Hippocampal formation (tissue), 2 donors: ENCODE measurements at places on chromosomes 13 and 19.

- DNase-seq, result no peak
These were observed 23.7 kb downstream of the NOSIP start for GRCh38 chr19:49556412-49557398.

GRCh38 chr13:42327725-42328124 is 55.8 kb downstream of the AKAP11 start:
- DNase-seq, result no peak

DNA sequence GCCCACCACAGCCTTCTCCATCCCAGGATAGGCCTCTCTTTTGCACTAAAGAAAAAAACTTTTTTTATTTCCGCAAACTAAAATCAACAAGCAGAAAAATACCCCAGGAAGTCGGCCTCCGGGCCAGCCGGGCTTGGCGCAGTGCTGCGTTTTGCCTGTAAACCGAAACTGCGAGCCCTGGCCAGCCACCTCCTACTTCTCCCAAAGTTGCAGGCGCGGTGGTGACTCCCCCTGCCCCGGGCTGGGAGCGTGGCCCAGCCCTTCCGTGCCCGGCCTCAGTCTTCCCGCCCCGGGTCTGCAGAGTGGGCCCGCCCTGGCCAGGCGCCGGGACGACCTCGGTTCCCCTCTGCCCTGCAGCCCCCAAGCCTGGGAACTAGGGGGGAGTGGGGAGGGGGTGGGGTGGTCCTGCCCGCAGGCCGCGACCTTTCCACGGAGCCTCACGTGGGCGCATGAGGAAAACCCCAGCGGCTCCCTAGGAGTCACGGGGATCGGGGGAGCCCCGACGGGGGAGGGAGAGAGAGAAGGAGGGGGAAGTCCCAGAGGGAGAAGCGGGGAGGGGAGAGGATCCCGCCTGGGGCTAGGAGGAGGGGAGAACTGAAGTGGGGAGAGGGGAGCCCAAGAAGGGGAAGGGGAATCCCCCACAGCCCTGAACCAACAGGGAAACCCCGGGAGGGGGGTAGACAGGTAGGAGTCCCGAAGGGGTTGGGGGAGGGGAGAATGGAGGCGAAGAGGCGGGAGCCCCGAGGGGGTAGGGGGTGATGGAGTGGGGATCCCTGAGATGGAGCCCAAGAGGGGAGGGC is 3.0 kb downstream of the GADD45B start:
- DNase-seq, result no peak

- DNase-seq, result no peak
These were observed 3.9 kb downstream of the PPP5C start for GRCh38 chr19:46350758-46351159.

DNA sequence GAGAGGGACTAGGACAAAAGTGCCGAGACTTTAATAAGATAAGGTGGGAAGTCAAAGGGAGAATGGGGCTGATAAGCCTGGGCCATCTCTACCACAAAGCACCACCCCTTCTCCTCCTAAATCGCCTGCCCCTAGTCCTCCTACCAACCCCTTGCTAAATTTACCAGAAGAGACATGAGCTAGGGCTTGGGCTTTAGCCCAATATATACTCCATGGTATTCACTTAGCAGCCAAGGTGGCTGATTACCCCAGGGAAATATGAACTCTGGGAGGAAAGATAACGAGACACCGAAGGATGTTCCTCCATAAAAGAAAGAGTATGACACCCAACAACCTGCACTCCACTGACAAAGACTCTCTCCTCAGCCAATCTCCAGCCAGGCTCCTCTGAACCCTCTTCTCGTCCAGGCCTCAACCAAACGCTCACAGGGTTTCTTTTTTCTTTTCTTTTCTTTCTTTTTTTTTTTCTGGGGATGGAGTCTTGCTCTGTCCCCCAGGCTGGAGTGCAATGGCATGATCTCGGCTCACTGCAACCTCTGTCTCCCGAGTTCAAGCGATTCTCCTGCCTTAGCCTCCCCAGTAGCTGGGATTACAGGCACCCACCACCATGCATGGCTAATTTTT is 610.2 kb downstream of the UQCRFS1 start:
- no peak for DNase-seq

GRCh38 chr13:33053397-33054066 is 37.3 kb downstream of the KL start:
- no peak for DNase-seq

- DNase-seq, result no peak
These were observed 48.8 kb downstream of the SLC7A1 start for GRCh38 chr13:29546662-29547061.

GRCh38 chr13:83878691-83879430 is 3.4 kb downstream of the SLITRK1 start:
- DNase-seq, result peak; percentile 39

DNA sequence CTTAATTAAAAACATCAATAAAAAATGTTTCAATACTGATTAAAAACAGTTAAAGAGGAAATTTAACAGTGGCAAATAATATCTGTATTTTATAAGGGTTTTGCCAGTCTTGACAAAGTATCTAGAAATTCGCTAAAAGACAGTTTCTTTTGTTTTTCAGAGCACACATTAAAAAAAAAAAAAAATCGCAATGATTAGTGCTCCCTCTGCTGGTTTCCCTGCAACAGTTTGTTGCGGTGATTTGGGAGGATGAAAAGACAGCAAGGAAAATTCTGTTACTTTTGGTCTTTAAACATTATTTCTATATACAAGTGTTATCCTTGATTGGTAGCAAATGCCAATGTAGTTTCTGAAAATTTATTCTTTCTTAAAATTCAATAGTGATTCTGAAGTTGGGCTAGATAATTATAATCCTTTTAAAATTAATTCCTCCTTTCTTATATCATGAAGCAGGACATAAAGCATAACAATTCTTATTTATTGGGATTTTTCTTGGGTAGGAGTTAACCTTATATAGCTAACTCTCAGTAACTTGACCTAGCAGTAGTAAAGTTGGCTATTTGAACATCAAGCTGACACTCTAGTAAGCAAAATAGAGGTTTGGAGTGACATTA is 23.1 kb upstream of the SPRY2 start:
- DNase-seq, result no peak

GRCh38 chr13:23790577-23791170 is 98.5 kb downstream of the MIPEP start:
- DNase-seq, result no peak

- no peak for DNase-seq
These were observed 19.5 kb downstream of the ZNF557 start for GRCh38 chr19:7088999-7089398.

GRCh38 chr13:25397763-25398162 is 26.0 kb downstream of the ATP8A2 start:
- no peak for DNase-seq

- no peak for DNase-seq
These were observed 66.4 kb upstream of the KL start for GRCh38 chr13:32949820-32950219.

DNA sequence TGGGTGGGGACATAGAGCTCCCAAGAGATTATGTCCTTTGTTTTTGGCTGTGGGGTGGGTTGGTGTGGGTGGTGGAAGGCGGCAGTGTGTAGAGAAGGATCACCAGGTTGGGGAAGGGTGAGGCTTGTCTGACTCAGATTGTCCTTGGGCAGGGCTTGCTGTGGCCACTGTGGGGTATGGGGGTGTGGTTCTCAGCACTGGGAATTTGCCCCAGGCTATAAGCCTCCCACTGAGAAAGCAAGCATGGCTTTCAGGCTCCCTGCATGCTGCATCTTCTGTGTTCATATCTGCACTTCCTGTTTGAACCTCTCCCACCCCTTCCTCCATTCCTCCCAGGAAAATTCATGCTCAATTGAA is 34.9 kb downstream of the DNAJC15 start:
- DNase-seq, result no peak

GRCh38 chr19:10927730-10928562 is 493 bp downstream of the YIPF2 start:
- DNase-seq, result no peak

- DNase-seq, result no peak
These were observed 26.2 kb downstream of the TMTC4 start for GRCh38 chr13:100648354-100648753.

- DNase-seq, result no peak
These were observed 39.1 kb downstream of the GPR180 start for GRCh38 chr13:94640721-94641120.

- no peak for DNase-seq
These were observed 10.3 kb upstream of the DACH1 start for GRCh38 chr13:71877256-71877653.

- DNase-seq, result no peak
These were observed 317.8 kb upstream of the SPRY2 start for GRCh38 chr13:80658705-80659104.

- no peak for DNase-seq
These were observed 15.4 kb downstream of the CERS4 start for GRCh38 chr19:8224394-8225145.

DNA sequence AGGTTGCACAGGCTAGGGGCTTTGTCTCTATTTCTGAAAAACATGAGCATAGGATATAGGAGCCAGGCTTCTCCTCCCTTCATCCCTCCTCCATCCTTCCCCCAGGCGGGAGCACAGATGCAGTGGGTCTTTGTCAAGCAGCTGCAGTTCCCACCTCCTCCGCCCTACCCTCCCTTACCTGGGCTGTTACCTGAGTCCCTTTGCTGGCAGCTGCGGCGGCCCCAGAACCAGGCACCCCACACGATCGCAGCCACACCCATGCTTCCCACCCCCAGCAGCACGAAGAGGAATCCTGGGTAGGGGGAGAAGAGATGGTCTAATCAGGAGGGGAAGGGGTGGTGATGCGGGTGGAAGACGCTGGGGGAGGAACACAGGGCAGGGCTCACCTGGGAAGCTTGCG is 7.8 kb downstream of the TMIGD2 start:
- DNase-seq, result no peak

- DNase-seq, result no peak
These were observed 91.8 kb downstream of the UBL3 start for GRCh38 chr13:29758531-29759114.

GRCh38 chr19:42198676-42199439 is 18.6 kb downstream of the DEDD2 start:
- DNase-seq, result no peak

DNA sequence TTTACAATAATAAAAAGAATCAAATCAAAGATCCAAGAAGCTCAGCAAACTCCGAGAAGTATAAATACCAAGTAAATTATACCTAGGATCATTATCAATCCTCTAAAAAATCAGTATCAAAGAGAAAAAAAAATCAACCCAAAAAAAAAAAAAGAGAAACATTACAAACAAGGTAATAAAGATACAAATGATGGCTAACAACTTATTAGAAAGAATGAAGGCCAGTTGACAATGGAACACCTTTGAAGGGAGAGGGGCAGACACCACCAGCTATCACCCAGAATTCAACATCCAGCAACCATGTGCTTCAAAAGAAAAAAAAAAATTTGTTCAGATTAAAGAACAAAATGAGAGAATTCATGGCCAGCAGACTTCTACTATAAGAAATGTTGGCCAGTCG is 77.2 kb downstream of the ABCC4 start:
- no peak for DNase-seq

DNA sequence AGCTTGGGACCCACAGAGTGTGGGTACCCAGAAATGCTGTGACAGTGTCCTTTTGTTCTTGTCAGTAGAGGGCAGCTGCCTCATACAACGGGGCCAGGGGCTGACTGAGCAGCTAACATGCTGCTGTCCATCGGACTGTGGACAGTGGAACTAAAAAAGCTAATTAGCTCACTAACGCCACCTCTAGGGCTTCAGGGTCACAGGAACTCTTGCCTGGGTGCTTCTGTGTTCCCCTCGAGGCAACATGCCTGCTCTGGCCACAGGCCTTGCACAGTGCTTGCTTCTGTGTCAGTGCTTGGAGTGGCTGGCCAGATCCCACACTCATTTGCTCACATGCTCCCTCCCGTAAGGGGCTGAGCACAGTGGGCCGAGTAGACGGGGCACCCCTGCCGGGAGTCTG is 377.0 kb downstream of the OLFM4 start:
- no peak for DNase-seq

DNA sequence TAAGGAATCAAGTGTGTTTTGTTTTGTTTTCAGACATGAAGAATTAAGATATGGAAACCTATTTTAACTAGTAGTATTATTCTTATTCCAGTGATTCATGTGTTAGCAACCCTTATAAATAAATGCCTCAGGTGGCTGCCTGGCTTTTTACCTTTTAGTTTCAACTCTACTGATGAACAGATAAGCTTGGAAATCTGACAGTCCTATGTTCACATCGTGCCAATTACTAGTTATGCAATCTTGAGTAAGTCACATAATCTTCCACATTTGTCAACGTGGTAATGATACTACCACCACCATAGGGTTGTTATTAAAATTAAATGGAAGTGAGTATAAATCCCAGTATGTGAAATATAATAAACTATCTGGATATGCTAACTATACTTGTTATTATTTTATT is 64.3 kb downstream of the TBC1D4 start:
- DNase-seq, result no peak

DNA sequence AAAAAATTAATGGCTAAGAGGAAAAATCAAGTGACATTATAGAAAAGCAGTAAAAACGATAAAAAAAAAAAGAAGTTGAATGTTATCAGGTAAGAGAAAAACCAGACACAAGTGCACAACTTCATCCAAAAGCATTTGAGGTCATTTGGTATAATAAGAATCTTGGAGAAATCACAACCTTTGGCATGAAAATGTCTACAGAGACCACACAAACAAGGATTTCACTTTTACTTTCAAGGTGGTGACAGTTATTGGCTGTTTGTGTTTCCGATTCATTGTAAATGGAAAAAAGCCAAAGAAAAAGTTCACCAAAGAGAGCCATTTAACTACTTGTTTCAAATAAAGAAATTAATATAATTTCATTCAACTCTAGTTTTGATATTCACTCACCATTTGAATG is 1193.5 kb downstream of the PCDH9 start:
- no peak for DNase-seq

DNA sequence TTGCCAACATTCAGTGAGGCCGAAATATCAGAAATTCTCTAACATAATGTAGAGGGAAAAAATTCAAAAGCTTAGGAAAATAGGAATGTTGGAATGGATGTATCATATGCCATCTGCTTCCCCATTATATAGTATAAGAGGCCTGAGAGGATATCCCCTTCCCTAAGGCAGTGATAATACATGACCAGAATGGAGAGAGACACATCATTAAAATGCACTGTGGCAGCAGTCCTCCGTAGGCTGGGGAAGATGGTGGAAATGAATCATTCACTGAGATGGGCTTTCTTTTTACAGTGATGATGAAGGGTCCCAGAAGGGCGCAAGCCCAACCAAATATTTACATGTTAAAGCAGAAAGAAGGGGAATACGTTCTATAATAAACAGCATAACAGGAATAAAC is 799.1 kb upstream of the SPRY2 start:
- DNase-seq, result no peak

- DNase-seq, result no peak
These were observed 8.6 kb downstream of the BRCA2 start for GRCh38 chr13:32323912-32324311.

- no peak for DNase-seq
These were observed 102.8 kb upstream of the SLC10A2 start for GRCh38 chr13:103168901-103169508.
